ENCODE measurements at places on chromosomes 12 and 14. TPM values are rescaled to one million over a fixed set of nuclear protein-coding genes. Genes with fewer than 3 reads are reported as not detected.

DRAM1 gene
- total RNA-seq = 24.9 TPM

TOGARAM1 gene
- total RNA-seq = 16.6 TPM

SERPINA10 gene
- not detected for total RNA-seq

- peaks cover 14% of the 10 kb centered on the region for H3K36me3 ChIP-seq
- no peak for DNase-seq
- no peaks in the 10 kb centered on the region for H3K27me3 ChIP-seq
- H3K4me1 ChIP-seq = peaks cover 20% of the 10 kb centered on the region
- no peak overlapping the region for H3K27ac ChIP-seq
Observed at GRCh38 chr12:132625731-132626430, 7.3 kb downstream of the P2RX2 start.

DNA sequence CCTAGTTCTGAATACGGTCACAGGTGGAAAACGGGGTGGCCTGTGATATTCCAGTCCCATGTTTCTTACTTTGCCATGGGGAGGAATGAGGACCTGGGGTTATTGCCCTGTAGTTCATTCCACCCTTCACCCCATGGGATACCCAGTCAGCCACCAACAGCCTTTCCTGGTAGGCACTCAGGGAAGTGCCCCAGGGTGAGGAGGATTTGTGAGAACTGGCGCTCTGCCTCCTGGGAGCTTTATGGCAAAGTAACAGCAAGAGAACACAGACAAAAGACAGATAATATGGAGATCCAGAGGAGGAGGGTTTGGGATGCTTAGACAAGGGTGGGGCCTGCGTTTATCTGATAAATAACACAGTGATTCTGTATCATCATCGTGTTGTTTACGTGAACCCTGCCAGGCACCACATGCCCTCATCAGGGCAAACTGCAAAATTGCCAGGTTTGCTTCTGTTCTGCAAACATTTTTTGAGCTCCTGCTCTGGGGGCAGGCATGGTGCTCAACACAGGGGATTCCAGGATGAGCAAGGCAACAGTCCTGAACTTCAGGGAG, 223.5 kb downstream of the SLC41A2 start:
- H3K4me3 ChIP-seq = no peak overlapping the region
- H3K36me3 ChIP-seq = no peaks in the 10 kb centered on the region
- no peak for DNase-seq
- H3K27me3 ChIP-seq = no peaks in the 10 kb centered on the region
- no peaks in the 10 kb centered on the region for H3K4me1 ChIP-seq
- H3K27ac ChIP-seq = no peak overlapping the region

GRCh38 chr12:32466986-32467711, 67.8 kb downstream of the FGD4 start:
- no peak overlapping the region for H3K4me3 ChIP-seq
- no peaks in the 10 kb centered on the region for H3K36me3 ChIP-seq
- H3K27ac ChIP-seq = no peak overlapping the region
- peaks cover 12% of the 10 kb centered on the region for H3K4me1 ChIP-seq
- DNase-seq = no peak

DNA sequence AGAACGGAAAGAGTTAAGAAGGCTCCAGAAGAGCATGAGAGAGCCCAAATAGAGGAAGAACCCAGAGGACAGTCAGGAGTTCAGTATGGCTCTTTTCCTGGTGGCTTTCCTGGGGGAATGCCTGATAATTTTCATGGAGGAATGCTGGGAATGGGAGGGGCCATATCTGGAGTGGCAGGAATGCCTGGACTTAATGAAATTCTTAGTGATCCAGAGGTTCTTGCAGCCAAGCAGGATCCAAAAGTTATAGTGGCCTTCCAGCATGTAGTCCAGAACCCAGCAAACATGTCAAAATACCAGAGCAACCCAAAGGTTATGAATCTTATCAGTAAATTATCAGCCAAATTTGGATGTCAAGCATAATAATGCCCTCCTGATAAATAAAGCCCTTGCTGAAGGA, 15.5 kb upstream of the SYT10 start:
- H3K4me1 ChIP-seq = no peaks in the 10 kb centered on the region
- DNase-seq = no peak
- H3K4me3 ChIP-seq = no peak overlapping the region

- H3K36me3 ChIP-seq = no peaks in the 10 kb centered on the region
- H3K4me3 ChIP-seq = no peak overlapping the region
- no peaks in the 10 kb centered on the region for H3K4me1 ChIP-seq
- H3K27me3 ChIP-seq = no peaks in the 10 kb centered on the region
- H3K27ac ChIP-seq = no peak overlapping the region
Observed at GRCh38 chr14:99025418-99025817, 246.6 kb downstream of the BCL11B start.

- DNase-seq = no peak
- no peak overlapping the region for H3K27ac ChIP-seq
- H3K4me1 ChIP-seq = no peaks in the 10 kb centered on the region
Observed at GRCh38 chr14:86714575-86714974, 1184.6 kb downstream of the FLRT2 start.

DNA sequence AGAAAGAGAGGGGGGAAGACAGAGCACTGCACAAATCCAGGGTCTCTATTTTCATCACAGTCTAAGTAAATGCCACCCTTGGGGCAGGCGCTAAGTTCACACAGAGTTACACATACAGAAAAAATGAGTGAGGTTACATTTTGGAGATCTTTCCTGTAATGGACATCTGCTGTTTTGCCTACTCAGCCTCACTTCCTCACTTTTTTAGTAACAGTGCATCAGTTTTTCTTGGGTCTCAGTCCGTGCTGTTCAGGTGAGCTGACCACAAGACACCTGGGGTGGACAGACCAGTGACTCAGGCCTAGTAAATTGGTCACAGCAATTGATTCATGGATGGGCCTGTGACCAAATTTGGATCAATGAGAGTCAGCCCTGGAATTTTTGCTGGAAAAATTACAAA, 33.6 kb upstream of the SLC5A8 start:
- no peak for DNase-seq
- H3K4me1 ChIP-seq = no peaks in the 10 kb centered on the region
- no peak overlapping the region for H3K4me3 ChIP-seq
- peaks cover 10% of the 10 kb centered on the region for H3K27me3 ChIP-seq

DNA sequence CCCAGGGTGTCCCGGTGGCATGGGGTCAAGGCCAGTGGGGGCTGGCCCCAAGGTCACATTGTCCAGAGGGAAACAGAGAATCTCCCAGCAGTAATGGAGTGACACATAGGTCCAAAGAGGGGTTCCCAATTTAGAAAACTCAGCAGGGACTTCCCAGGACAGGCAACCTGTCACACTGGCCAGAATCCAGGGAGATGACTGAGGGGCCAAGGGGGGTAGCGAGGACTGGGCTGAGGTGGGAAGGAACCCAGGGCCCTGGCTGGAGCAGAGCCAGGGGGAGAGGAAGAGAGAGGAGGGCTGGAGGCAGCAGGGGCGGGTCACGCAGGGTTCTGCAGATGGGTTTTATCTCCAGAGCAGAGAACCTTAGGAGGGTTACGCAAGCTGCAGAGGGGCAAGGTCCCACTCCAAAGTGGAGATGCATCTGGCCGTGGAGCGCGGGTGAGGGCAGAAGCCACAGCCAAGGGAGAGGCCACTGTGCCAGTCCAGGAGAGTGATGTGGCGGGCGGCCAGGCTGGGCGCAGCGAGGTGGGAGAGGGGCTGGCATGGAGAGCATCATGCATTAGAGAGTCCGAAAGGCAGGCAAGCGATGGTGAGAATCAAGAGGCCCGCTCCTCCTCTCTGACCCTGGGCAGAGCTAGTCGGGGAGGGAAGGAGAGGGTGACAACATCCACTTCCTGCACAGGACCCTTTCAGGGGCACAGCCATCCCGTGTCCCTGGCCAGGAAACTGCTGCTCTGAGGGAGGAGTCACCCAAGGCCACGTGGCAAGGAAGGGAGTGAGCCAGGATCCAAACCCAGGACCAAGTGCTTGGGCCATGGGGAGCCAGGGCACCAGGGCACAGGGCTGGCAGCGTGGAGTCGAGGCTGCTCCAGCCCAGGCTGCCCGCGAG, 29.0 kb downstream of the NCOR2 start:
- H3K27ac ChIP-seq = peak overlapping the region; percentile 64
- peaks cover 84% of the 10 kb centered on the region for H3K4me1 ChIP-seq
- no peak for DNase-seq
- no peak overlapping the region for H3K4me3 ChIP-seq
- no peaks in the 10 kb centered on the region for H3K36me3 ChIP-seq

DNA sequence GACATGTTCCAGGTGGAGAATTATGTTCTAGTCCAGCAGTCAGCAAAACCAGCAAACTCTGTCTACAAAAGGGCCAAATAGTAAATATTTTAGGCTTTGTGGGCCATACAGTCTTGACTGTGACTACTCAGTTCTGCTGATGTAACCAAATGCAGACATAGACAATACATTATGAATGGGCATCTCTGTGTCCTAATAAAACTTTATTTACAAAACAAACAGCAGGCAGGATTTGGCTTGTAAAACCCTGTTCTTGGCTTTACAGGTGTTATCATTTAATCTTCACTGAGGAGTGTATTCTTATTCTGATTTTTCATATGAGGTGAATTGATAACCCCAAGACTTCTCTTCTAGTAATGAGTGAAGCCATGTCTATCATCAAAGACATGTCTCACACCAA, 278.6 kb downstream of the DUSP6 start:
- H3K4me1 ChIP-seq = no peaks in the 10 kb centered on the region
- H3K36me3 ChIP-seq = no peaks in the 10 kb centered on the region
- no peak for DNase-seq
- H3K27ac ChIP-seq = no peak overlapping the region

DNA sequence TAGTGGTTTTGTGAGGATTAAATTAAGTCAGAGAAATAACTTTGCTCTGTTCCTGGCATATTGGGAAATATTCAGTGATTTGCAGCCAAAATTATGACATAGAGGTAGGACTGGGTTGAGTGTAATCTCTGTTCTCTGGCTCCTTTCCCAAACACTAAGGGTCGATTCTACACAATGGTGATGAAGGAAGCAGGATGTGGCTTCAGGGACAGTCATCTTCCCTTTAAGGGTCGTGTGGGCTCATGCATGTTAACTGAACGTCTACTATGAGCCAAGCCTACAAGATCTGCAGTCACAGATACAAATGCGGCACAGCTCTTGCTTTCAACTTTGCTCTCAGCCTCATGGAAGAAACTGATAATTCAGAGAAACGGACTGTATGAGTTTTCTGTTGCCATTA, 381.6 kb downstream of the VRK1 start:
- H3K36me3 ChIP-seq = no peaks in the 10 kb centered on the region
- DNase-seq = peak; percentile 68
- no peaks in the 10 kb centered on the region for H3K27me3 ChIP-seq
- no peak overlapping the region for H3K4me3 ChIP-seq

DNA sequence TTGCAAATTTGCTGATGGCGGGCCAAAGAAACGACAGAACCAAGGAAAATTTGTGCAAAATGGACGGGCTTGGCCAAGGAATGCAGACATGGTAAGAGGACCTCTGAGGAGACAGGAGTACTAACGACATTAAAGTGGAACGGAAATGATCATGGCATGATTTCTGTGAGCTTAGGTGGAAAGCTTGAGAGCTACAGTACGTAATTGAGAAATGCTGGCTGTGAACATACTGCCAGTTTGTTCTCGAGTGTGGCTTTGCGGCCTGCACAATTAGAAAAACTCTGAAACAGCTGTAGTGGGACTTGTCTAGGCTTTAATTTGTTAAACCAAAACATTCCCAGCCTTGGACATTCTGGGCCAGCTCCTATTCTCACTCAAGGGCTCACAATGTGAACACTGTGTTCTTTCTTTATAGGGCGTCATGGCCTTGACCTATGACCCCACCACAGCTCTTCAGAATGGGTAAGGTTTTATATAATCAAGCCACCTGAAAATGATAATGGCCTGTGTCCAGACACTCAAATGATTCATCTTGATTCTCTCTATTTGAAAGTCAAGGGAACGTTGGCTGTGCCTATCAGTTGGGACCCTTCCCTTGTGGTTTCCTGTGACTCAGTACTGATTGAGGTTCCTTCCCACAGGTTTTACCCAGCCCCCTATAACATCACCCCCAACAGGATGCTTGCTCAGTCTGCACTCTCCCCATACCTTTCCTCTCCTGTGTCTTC, 48.5 kb downstream of the BAZ2A start:
- H3K27me3 ChIP-seq = no peaks in the 10 kb centered on the region
- peaks cover 48% of the 10 kb centered on the region for H3K36me3 ChIP-seq
- H3K4me3 ChIP-seq = no peak overlapping the region
- no peaks in the 10 kb centered on the region for H3K4me1 ChIP-seq
- no peak for DNase-seq

DNA sequence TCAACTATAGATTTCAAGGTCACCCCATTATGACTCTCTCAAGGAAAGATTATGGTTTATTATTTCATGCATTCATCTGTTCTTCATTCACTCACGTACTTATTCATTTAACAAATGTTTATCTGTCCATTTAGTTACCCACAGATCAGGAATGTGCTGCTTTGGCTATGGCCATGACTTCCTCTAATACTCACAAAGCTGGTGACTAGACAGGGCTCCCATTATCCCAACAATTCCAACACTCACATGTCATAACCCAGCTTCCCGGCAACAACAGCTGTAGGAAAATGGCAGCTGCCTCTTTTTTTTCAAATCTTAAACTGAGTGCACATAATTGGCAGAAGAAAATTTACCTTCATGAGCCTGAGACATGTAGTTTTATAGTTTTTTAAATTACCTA, 190.8 kb upstream of the CCDC196 start:
- no peak overlapping the region for H3K4me3 ChIP-seq
- no peak for DNase-seq
- no peak overlapping the region for H3K27ac ChIP-seq
- H3K36me3 ChIP-seq = no peaks in the 10 kb centered on the region

DNA sequence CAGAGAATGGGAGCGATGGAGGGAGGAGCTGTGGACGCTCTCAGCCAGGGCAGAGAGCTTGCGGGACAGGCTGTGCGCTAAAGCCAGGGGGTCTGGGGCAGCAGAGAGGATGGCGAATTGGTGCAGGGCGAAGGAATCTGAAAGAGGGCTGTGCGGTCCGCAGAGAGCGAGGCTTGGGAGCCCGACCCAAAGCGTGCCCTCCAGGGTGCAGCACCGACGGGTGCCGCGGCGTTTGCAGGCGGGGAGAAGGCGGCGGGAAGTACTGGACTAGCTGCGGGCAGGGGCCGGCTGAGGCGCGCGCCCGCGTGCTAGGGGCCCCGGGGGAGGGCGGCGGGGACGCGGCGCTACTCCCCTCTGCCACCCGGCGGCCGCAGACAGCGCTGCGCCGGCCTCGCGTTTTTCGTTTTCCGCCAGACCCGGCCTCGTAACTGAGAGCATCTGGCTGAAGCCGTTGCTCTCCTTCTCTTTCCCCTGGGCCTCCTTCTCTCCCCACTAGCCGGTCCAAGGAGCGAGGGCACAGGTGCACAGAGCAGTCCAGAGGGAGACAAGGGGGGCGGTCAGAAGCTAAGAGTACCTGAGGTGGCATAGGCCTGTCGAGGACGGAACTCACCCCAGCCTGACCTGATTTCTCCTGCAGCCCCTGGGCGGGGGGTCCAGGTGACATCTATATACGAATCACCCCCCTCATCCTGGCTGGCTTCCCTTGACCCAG, 24.9 kb downstream of the SLC6A12 start:
- no peak for DNase-seq
- H3K4me3 ChIP-seq = peak overlapping the region; percentile 44
- H3K4me1 ChIP-seq = peaks cover 18% of the 10 kb centered on the region
- H3K27ac ChIP-seq = no peak overlapping the region
- no peaks in the 10 kb centered on the region for H3K36me3 ChIP-seq

Data from esophagus muscularis mucosa (tissue), 4 donors.